ENCODE measurements at places on chromosomes 12 and 14.

DNA sequence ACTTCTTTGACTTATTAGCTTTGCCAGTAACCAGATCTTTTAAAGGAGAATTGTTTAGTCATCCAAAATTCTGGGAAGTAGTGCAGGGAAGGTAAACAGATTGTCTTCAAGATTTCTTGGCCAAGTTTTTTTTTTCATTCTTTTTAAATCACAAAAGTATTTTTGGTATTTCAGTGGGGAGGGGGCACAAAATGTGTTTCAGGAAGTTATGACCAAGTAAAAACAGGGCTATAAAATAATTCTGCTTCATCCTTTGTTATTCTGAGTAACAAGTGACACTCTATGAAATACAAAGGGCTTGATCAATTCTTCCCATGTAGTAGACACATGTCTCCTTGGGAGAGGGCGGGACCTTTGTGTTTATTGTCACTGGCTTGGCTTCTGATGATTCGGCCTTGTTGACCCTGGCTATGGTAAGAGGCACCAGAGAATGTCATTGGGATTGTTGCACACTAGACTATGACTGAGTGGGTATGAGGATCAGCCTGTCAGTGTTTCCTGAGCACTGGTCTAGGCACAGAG is 55.4 kb downstream of the SUSD6 start:
- no peak for DNase-seq

DNA sequence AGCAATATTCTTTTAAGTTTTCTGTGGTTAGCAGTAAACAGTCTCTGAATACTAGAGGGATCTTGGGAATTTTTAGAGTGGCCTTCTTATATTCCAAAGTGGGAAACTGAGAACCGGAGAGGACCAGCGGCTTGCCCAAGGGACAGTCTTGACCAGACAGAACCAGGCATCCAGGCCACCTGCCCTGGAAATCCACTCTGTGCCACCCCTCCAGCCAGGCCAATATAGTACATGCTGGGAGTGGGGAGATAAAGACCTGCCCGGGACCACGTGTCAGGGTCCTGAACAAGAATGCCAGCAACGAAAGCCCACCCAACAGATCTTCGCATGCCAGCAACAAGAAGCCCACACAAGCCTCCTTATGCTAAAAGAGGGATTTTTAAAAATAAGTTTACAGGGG is 49.4 kb upstream of the RIN3 start:
- no peak for DNase-seq

- no peak for DNase-seq
Observed at GRCh38 chr12:108807996-108808769, 49.2 kb downstream of the SSH1 start.

DNA sequence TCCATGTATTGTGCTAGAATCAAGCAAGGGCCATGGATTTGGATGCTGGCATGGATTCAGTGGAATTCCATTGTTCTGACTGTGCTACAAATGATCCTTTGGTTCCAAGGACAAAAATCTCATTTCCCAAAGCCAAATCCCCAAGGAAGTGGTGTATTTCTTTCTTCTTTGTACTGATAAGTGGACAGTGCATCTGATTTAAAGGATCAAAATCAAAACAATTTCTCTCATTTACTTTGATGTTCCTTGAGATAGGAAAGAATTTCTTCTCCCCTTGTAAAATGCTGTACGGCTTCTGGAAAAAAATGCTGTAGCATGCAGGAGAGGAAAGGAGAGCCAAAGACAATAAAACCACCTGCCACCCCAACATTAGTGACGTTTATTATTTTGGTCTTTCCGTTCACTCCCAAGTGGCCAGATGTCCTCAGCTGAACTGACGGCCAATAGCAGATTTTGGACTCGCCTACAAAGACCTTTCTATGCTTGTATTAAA is 185.7 kb downstream of the PRKD1 start:
- DNase-seq = no peak

DNA sequence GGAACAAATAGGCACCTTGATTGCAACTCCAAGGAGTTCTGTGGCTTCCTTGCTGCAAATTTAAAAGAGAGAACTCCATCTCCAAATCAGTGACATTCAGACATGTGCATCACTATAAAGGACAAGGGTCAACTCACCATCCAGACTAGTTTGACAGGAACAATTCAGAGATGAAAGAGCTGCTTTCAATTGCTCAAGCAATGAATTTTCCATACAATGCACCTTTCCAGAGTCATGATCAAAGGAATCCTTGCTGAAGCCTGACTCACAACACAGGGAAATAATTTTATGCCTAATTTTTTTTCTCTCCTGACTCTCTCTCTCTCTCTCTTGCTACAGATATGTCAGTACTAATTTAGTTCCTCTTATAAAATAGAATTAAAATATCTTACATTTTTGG is 380.5 kb upstream of the GARIN6 start:
- no peak for DNase-seq

DNA sequence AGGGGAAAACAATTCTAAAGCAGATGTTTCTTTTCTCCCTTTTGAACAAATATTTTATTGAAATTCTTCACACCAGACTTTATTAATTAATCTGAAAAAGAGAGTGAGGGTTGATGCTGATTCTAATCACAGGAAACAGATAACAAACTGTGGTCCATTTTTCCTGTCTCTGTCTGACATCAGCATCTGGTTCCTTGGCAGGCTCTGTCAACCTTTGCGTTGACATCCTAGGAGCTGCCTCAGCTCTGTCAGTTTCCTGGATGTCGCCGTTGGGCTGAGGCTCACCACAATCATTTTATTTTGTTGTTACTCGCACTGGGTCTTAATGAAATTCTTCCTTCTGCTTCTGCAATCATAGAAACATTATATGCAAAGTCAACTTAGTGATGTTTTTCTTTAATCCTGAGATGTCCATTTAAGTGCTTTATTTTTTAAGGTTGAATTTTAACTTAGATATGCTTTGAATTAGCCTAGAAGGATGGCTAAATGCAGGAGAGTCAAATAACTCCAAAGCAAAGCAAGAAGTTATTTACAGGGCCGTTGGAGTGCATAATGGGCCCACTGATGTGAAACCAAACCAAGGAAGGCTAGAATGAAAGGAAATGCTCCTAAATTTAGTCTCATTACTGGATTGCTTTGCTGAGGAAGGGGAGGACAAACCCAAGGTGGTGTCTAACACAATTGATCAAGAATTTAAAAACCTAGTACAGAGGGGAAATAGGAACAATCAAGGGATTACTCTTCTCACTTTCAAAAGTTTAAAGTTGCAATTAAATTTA is 542.4 kb downstream of the FLRT2 start:
- no peak for DNase-seq

GRCh38 chr14:101925152-101925551 is 39.2 kb upstream of the DYNC1H1 start:
- no peak for DNase-seq

DNA sequence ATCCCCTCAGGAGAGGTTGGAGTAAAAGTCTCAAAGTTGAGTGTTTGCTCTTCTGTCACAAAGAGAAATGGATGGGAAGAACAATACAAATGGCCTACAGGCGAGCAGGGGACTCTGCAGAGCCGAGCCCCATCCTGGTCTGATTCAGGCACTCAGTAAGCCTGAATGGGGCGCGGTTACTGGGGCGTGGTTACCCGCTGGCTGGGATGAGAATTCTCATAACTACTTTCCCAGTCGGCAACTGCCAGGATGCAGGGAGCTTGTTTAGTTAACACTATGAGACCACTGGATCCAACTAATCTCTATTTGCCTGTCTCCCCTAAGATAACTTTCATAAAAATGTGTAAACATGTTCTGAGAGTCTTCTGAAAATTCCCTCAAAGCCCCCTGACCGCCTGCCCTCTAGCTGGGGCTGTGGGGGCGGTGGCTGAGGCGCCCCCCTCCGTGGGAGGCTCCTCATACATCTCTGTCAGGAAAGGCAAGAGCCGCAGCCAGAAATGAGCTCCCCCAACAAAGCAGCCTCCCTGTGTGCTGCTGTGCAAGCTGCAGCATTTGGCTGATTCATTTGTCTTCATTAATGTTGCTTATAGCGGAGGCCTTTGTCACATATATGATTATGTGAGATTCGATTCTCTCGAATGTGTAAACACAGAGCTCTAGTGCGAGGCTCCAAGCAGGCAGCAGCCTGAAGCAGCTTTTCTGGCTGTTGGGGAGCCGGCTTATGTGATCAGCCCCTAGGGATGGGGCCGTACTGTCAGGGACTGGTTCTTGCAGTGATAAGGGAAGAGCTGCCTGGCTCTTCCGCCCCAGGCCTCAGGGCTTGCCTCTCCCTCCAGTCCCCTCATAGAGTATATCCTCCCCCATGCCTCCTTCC is 126.1 kb upstream of the ARHGAP5 start:
- no peak for DNase-seq
